ENCODE measurements at places on chromosomes 1 and 21. TPM values are rescaled to one million over a fixed set of nuclear protein-coding genes. Genes with fewer than 3 reads are reported as not detected.

GRCh38 chr1:99281105-99281504 lies 16.8 kb downstream of the PLPPR4 start:
- no peak for ATAC-seq

GRCh38 chr1:222583079-222583478 lies 6.7 kb downstream of the TAF1A start:
- ATAC-seq, result no peak

- ATAC-seq, result no peak
Observed at GRCh38 chr1:76109404-76109803, 34.9 kb downstream of the ST6GALNAC3 start.

DNA sequence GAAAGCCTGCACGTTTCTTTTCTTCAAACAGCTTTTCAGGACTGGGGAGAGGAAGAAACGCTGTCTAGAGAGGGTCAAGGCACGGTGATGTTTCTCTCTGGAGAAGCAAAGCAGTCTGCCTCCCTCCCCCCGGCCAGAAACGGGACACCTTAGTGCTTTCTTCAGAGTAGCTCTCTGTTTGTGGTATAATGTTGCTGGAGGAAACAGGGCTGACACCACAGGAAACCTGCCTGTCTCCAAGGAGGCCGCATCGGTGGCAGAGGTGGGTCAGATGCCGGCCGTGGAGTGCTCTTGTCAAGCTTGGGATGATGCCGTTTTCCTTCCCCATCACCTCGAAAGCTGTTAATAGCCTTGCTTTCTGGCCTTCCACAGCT lies 139.4 kb downstream of the DHRS3 start:
- ATAC-seq, result peak; percentile 25

- ATAC-seq, result no peak
Observed at GRCh38 chr21:28627261-28627660, 365.4 kb downstream of the LTN1 start.

DNA sequence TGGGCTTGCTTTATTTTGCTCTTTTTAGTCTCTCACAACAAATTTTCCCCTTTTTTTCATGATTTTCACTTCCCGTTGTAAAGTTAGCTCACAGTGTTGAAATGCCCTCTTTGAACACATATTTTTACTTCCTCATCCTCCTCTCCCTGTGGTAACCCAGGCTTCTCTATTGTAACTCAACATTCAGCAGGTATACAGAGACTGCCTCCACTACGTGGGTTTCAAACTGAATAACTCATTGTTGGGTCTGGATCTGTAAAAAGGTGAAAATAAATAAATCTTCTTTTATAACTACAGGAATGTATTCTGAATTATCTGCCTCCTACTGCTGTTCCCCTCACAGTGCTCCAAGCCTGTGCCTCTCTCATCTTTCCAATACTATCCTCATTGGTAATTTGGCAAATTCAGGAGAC lies 166.4 kb downstream of the RUNX1 start:
- no peak for ATAC-seq

DNA sequence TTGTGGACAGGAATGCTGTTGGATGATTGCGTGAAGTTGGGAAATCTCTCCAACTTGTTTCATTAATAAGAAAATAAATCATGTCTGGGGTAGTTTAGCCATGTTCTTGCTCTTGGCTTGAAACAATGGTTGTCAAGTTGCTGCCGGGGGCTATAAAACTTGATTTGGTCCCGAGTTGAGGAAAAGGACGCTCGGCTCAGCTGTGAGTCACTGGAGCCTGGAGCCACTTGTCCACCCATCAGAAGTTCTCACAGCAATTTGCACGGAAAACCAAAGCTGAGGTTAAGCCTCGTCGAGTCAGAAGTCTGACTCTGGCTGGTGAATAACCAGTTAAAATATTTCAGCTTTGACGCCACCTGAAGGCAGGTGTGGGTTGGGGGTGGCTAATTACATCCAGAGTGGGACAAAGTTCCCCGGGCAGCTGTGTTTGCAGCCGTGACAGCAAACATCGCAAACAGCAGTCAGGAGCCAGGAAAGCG lies 19.7 kb upstream of the RIPK4 start:
- no peak for ATAC-seq

GRCh38 chr1:197319631-197320030 lies 51.6 kb downstream of the CRB1 start:
- ATAC-seq, result no peak

GRCh38 chr1:226985239-226985838 lies 45.2 kb downstream of the COQ8A start:
- ATAC-seq, result no peak

- no peak for ATAC-seq
Observed at GRCh38 chr1:39779821-39780220, 8.7 kb upstream of the OXCT2 start.

DNA sequence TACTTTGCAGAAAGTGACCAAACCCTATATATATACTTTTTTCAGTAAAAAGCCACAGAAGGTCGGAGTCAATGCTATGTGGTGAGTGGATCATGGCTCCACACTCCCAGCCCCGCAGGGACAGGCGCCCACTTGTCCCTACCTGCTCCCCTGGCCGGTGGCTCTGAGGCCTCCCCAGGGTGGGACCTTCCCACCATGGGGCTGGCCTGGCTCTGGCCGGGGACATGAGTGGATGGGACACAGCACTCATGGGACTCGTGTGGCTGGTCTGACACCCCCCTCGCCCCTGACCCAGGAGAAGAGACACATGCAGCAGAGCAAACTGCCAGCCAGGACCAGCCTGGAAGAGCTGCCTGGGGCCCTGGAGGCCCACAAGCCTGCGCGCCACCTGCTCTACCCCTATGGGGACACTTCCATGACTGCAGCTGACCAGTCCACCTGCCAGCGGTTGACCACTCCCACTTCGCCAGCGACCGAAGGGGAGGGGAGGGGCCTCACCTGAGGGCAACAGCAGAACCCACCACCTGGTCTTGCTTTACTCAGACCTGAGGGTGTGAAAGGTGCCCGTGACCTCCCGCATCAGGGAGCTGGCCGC lies 2.2 kb downstream of the SPATC1L start:
- no peak for ATAC-seq

GRCh38 chr1:166121010-166121409 lies 45.8 kb downstream of the FAM78B start:
- ATAC-seq, result no peak

DNA sequence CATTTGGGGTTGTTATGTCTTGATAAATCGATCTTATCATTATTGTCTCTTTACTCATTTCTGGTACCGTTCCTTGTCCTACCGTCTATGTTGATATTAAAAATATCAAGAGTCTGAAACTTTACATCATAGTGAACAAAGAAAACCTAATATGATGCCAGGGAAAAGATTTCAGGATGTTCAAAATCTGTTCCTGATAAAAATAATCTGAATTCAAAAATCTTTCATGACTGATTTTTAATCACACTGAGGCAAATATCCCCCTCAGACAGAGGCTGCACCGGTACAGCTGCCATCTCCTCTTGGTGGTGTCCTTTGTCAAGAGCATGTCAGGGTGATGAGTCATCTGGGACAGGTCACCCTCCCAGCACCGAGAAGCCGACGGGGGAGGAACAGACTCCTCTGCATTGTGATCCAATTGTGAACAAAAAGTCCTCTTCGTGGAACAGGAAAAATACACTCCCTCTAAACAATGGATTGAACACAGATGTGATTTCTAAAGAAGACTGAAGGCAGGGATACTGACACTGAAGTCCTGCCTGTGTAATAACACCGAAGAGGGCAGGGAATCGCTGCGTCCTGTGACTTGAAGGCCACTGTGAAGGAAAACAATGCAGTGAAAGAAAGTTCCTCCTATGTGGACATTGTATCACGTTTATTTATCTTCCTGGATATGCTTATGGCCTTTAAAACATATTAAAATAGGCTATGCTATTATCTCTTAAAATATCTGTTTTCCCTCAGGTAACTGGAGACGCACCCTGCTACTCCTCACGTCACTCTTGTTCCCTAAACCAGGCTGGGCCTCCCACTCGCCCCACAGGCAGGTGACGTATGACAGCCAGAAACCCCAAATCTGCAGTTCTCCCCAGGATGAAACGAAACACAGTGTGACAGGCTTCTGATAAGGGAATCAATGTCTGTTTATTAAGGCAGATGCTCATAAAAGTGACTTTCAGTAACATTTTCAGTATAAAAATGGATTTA lies 4.3 kb upstream of the SPATC1L start:
- no peak for ATAC-seq

DNA sequence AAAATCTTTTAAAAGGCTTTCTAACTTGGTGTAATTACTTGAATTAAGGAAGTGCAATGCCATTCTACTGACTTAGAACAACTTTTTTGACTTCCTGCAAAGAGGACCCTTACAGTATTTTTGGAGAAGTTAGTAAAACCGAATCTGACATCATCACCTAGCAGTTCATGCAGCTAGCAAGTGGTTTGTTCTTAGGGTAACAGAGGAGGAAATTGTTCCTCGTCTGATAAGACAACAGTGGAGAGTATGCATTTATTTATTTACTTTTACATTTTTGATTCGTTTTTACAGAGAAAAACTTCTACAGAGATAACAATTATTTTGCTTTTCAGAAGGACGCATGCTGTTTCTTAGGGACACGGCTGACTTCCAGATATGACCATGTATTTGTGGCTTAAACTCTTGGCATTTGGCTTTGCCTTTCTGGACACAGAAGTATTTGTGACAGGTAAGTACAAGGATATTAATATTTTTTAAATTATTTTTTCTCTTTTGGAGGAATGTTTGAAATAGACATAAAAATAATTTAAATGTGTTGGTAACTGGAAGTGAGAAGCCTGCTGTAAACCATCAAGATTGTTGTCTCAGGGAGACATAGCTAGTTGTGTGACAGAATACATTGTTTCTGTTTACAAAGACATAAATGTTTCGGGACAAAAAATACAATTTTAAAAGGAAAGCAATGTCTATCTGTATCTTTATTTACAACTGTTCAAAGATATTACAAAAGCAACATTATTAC lies at the start of gene PTPRC:
Gene PTPRC, plus strand, starts transcription at position 147 of the 742 bp plus-strand sequence. Its CDS starts 229 bp downstream, at position 376.
- ATAC-seq, result peak; percentile 68

DNA sequence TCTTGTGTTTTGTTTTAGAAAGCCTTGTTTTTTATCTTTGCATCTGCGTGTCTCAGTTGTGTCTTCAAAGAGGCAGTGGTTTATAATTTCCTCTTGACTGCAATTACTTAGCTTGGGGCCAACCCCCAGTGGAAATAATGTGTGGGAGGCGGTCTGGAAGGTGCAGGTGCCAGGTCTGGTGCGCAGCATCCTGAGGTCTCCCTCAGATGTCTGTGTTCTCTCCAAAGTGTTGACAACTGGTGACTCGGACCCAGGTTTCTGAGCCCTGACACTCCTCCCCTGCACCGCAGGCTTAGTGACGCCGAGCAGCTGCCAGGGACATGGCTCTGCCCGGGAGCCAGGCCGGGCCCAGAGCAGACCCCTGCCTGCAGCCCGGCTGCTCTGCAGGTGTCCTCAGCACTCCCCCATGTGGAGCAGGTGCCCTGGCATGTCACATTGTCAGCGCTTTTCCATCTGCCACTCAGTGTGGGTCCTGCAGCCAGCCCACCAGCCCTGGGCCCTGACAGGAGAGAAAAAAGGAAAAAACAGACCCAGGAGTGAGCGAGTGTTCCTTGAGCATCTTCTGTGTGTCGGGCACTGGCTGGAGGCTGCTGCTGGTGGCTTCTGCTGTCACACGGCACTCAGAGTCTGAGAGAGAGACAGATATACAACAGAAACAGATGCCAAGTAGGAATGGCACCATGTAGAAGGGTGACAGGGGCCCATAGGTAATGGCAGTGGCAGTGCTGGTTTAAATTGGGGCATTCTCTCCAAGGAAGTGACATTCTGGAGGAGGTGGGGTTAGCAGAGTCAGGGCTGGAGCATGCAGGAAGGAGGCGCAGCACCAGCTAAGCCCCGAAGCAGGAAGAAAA lies 24.8 kb upstream of the SELENON start:
- ATAC-seq, result peak; percentile 91

DNA sequence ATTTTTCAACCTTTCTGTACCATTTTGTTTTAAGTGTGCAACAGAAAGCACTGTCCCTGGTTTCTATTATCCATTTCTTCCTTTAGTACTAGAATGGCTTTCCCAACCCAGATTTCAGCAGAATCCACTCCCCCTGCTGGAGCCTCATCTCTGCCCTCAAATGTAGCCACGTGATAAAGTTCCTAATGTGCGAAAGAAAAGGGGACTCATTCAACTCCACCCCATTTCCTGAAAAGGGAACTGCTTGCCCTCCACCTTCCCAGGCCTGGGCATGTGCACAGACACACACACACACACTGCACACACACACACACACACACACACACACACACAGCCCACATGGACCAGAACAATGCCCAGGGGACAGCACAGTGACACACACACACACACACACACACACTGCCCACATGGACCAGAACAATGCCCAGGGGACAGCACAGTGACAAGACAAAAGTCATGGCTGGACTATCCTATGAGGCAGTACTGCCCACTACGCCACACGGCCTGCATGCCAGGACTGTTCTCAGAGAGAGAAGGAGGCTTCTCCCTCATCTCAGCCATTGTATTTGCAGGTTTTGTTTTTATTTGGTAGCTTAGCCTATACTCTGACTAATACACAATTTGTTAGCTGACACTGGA lies 33.2 kb downstream of the PACC1 start:
- no peak for ATAC-seq

DNA sequence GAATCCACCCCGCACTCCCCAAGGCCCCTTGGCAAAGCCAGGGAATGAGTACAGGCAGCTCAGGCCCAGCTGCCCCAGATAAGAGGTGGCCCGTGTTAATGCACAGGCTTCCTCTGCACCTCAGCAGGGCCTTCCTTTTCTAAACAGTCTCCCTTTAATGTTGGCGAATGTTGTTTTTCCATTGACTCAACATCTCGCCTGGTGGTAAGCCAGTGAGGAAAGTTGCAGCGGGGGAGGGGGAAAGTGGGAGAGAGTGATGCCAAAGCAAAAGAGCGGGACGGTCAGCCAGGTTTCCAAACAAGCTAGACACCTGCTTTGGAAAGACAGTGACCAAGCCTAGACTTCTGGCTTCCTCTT lies 10.3 kb upstream of the PROX1 start:
- no peak for ATAC-seq

- ATAC-seq, result no peak
Observed at GRCh38 chr1:39926343-39926793, 24.7 kb upstream of the MYCL start.

DNA sequence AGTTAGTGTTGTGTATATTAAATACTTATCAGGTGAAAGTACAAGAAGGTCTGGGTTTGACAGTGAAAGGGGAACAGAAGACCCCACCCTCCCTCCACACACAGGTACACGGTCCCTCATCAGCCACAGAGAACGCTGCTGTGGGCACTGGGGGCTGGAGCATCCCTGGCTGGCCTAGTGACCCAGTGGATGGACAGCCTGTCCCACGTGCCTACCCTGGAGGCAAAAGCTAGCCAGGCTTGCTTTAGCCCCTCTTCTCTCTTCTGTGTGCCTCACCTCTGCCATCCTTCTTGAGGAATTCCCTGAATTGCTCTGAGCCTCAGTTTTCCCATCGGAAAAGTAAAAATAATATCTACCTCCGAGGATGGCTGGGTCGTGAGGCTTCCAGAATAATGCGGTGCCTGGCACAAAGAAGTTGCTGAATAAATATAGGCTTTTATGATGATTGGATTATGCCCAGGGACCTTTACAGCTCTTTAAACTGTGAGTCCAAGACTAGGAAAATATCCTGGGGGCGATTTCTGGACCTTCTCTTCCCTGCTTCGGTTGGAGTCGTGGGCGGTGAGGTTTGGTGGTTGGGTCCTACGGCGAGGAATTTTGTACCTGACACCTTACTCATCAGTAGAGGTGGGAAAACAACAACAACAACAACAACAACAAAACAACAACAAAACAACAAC lies 918 bp downstream of the IFNLR1 start:
- no peak for ATAC-seq

The CHRNB2 gene
- total RNA-seq, result not detected

The FMOD gene
- total RNA-seq, result 0.26 TPM

The RHBG gene
- total RNA-seq, result not detected

The NBPF4 gene
- not detected for total RNA-seq

The STX12 gene
- total RNA-seq, result 50.7 TPM

The CD1E gene
- not detected for total RNA-seq

The KHDC4 gene
- total RNA-seq, result 67.5 TPM

The AADACL4 gene
- not detected for total RNA-seq

The KLHDC9 gene
- not detected for total RNA-seq
